NCI-H2081 treated with DMSO at 0.1 percent for 48 hours (cell line): ENCODE measurements at places on chromosomes 16 and 17.

DNA sequence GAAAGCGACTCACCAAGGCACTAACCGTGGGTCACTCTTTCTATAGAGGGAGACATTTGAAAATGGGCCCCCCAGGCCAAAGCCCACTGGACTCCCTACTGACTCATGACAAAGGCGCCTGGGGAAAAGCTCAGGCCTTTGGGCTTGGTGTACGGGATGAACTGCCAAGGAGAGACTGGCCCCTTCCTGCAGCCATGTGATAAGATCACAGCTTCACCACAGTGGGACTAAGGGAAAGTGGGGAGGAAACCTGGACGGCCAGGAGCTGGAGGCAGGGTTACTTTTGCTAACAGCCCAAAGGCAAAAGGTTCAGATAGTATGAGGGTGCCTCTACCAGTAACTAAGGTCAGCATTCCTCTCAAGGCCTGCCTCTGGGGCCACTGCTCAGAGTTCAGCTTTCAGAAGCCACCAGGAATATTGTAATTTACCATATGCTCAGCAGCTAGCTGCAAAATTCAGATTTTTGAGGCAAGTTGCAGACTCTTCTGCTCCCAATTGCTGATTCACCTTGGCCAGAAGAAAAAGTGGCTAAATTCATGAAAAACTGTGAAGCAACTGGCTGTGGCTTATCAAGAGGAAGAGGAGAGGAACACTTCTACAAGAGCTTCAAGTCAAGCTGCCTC is 37.1 kb upstream of the SLC25A19 start:
- no peak for DNase-seq

- DNase-seq = no peak
These were observed 13.1 kb downstream of the ZSCAN10 start for GRCh38 chr16:3085868-3086595.

DNA sequence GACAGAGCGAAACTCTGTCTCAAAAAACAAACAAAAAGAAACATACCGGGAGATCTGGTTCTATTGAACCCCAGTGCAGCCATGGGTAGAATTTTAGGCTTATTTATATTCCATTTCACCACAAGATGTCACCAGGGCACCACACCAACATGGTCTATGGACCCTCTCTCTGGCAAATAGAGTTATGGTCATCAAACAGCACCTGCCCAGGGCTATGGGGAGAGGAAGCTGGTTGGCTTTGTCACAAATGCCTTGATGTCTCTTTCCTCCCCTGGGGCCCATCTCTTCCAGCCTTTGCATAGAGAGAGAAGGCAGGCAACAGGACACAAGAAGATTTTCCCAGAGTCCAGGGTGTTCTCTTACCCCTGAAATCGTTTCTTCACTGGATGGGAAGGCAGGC is 128.4 kb downstream of the WWOX start:
- DNase-seq = no peak

GRCh38 chr16:14007450-14007849 is 63.7 kb upstream of the MRTFB start:
- DNase-seq = no peak

DNA sequence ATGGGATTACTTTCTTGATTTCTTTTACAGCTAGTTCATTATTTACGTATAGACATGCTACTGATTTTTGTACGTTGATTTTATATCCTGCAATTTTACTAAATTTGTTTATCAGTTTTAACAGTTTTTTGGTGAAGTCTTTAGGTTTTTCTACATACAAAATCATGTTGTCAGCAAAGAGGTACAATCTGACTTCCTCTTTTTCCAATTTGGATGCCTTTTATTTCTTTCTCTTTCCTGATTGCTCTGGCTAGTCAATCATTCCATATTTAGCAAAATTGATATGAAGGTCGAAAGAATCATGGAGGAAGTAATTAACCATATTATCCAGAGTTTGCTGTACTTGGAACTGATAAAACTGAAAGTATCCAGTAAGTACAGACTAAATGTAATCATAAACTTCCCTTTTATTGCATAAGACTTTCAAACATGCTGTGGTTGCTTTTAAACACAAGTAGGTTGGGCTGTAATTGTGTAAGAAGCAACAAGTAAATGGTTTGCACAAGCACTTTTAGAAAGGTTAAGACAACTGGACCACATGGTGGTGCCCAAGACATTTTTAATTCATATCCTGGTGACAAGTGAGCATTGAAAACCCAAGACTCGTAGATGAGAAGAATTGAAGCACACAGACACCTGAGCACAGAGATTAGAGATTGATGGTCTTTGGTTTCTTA is 8.4 kb downstream of the GDE1 start:
- no peak for DNase-seq

- no peak for DNase-seq
These were observed 22.4 kb downstream of the SPNS2 start for GRCh38 chr17:4520894-4521600.

GRCh38 chr16:81492311-81492761 is 47.7 kb downstream of the CMIP start:
- DNase-seq = no peak

DNA sequence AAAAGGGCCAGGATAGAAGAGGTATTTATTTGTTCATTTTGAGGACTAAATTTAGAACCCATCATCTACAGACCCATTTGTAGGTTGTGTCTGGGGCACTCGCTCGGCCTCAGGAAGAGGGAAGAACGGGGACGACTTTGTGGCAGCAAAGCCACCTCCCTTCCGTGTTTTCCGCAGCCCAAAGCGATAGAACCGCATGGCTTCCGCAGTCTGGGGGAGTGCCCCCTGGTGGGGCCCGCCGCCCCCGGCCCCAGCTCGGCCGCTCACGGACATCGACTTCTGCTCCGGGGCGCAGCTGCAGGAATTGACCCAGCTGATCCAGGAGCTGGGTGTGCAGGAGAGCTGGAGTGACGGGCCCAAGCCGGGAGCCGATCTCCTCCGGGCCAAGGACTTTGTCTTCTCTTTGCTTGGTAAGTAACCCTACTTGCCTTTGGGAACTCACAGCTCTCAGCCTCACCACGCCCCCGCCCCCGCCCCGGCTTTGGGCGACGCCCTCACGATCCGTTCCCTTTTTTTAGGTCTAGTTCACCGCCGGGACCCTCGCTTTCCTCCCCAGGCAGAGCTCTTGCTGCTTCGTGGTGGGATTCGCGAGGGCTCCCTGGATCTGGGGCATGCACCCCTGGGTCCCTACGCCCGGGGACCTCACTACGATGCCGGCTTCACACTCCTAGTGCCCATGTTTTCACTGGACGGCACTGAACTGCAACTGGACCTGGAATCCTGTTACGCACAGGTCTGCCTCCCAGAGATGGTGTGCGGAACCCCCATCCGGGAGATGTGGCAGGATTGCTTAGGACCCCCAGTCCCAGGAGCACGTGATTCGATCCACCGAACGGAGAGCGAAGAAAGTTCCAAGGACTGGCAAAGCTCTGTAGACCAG is 681 bp downstream of the TMEM102 start:
- no peak for DNase-seq

GRCh38 chr16:89166696-89167424 is 4.7 kb upstream of the CDH15 start:
- DNase-seq = no peak

DNA sequence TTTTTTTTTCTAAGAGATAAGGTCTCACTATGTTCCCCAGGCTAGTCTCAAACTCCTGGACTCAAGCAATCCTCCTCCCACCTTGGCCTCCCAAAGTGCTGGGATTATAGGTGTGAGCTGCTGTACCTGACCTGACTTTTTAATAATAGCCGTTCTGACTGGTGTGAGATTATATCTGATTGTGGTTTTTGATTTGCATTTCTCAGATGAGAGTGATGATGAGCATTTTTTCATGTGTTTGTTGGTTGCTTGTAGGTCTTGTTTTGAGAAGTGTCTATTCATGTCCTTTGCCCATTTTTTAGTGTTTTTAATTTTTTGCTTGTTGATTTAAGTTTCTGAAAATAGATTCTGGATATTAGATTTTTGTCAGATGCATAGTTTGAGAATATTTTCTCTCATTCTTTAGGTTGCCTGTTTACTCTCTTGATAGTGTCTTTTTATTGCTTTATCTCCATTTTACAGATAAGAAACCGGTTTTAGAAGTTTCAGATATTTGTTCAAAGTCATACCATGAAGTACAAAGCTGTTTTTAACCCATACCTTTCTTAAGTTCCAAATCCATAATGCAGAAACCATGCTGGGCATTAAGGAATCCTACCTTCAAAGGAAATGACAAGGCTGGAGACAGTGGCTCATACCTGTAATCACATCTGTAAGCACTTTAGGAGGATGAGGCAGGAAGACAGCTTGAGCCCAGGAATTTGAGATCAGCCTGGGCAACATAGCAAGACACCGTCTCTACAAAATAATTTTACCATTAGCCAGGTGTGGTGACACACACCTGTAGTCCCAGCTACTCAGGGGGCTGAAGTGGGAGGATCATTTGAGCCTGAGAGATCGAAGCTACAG is 168.4 kb upstream of the TBX2 start:
- no peak for DNase-seq

GRCh38 chr17:80125656-80126448 is 21.1 kb downstream of the EIF4A3 start:
- DNase-seq = no peak

DNA sequence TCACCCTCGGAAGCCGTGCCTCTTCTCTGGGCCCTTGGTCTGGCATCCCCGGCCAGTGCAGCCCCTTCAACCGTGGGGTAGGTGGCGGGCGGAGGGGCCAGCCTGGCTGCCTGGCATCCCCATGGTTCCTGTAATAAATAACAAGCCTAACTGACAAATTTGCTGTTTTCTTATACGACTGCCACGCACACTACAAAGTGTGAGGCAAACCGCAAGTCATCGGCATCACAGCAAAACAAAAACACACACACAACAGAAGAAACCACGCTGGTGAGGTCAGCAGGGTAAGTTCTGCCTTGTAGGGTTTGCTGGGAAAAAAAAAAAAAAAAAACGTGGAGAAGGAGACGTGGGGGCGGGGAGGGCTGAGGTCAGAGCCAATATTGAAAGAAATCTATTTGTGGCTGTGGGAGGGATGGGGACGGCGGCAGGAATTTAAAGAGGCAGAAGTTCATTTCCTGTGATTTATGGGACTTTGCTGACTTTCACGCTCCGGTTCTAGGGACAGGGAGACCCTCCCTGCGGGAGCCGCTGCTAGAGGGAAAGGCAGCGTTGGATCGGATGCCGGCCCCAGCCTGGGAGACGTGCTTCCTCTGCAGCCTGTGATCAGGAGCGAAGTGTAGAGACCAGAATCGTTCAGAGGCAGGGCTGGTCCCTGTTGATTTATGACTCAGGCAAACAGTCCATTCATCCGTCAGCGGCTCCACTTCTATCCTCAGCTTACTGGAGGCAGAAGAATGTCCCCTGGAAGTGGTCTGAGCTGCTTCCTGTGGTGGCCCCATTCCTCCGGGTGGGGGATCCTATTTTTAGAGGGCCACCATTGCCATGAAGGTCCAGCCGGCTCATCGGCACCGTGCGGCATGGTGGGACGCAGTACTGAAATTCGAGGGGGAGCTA is 162.8 kb downstream of the FOXL1 start:
- no peak for DNase-seq

DNA sequence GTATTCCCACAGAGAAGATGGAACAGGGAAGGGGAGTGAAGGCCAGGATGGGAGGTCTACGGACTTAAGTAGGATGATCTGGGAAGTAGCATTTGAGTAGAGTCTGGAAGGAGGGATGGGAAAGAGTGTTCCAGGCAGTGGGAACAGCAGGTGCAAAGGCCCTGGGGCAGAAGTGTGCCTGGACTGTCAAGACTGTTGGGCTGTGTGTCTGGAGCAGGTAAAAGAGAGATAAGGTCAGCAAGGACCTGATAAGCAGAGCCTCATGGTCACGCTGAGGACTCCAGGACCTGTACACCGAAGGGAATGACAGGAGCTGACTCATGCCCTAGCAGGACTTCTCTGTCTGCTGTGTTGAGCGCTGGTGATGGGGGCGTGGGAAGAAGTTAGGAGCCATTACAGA is 723 bp upstream of the CARD14 start:
- DNase-seq = no peak

- DNase-seq = no peak
These were observed 16.7 kb upstream of the ERN2 start for GRCh38 chr16:23729503-23730424.

DNA sequence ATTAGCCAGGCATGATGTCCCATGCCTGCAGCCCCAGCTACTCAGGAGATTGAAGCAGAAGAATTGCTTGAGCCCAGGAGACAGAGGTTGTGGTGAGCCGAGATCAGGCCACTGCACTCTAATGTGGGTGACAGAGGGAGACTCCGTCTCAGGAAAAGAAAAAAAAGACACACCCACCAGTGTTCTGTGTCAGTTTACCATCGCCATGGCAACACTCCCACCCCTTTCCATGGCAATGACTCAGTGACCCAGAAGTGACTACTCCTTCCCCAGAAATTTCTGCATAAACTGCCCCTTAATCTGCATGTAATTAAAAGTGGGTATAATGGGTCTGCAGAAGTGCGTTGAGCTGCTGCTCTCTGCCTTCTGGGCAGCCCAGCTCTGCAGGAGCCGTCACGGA is 4.0 kb upstream of the ZC3H18 start:
- no peak for DNase-seq

DNA sequence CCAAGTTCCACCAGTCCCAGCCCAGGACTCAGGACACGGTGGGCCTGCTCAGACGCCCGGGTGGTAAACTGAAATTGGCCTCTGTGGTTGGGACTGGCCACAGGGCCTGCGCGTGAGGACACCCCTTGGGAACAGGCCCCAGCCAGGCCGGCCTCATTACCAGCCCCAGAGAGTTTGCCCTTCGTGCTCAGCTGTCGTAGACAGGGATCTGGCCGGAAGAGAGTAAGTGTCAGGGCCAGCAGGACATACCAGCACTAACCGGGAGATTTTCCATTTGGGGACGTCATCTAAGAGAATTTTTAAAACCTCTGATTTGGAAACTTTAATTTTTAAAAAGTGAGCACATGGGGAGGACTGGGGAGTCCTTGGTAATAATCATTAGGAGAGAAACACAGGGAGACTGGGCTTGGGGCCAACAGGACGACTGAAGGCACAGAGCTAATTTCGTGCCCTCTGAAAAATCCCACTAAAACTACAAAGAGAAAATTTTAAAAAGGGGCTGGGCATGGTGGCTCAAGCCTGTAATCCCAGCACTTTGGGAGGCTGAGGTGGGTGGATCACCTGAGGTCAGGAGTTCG is 2.4 kb upstream of the RBFOX3 start:
- no peak for DNase-seq

- DNase-seq = no peak
These were observed 137.8 kb upstream of the CIBAR2 start for GRCh38 chr16:85250147-85250463.

- no peak for DNase-seq
These were observed 9.9 kb downstream of the XYLT1 start for GRCh38 chr16:17460890-17461289.

GRCh38 chr17:29162909-29163341 is 17.3 kb downstream of the MYO18A start:
- DNase-seq = no peak

- DNase-seq = no peak
These were observed 114.2 kb downstream of the METRNL start for GRCh38 chr17:83193336-83194185.

- no peak for DNase-seq
These were observed 87.5 kb upstream of the DNAH17 start for GRCh38 chr17:78664476-78665386.

DNA sequence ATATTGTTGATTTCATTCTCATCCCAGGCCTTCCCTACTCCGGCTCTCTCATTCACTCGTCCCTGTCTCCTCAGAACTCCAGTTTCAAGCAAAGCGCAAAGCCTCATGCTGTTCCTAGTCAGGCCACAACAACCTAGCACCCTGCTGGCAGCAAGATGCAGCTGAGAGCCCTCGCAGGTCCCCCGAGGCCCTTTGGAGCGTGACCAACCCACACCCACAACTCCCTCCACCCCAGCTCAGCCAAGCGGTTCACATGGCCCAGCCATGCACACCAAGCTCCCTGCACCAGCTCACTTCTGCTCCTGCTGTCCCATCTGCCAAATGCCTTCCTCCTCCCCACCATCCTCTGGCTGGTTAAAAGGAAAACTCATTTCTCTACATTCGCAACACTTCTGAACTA is 195.8 kb downstream of the IRX5 start:
- no peak for DNase-seq
